ENCODE measurements at places on chromosomes 11 and 22.
A peak's percentile ranks its signal among the peaks of the same experiment; 100 is the strongest.

- no peak for DNase-seq
Observed at GRCh38 chr11:64771861-64772260, 6.5 kb downstream of the SF1 start.

DNA sequence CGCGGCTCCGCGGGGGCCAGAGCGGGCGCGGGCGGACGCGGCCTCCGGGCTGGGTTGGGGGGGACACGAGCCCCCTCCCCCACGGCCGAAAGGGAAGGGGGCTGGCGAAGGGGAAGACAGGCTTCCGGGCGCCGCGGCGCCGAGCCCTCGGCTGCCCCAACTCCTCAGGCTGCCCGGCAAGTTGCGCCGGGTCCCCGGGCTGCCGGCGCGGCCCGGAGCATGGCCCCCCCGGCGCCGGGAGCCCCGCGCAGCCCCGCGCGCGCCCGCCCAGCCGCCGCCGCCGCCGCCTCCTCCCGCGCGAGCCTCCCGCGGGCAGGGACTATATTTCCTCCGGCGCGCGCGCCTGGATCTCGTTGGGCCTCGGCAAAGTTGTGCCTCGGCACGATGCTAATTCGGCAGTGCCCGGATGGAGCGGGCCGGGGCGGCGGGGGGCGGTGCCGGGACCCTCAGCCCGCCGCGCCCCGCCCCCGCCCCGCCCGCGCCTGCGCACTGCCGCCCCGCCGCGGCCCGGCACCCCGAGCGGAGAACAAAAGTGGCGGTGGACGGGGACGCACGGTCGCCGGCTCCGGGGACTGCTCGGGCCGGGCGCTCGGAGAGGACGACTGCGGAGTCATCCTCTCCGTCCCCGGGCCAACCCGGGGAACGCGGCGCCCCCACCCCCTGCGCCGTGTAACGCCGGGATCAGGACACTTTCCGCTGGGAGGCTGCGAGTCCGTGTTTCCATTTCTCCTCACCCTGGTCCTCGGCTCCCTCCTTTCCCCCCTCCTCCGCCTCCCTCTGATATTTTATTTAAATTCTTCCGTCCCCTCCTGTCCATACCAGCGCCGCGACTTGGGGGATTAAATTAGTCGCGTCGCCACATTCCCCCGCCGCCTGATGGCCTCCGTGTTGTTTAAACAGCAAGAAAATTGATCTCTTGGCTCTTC is at the start of gene PHF21B:
TSS of gene PHF21B (minus strand) at position 400 of the 926 bp plus-strand sequence. CDS start 456 bp downstream, outside the sequence.
- no peak for DNase-seq

DNA sequence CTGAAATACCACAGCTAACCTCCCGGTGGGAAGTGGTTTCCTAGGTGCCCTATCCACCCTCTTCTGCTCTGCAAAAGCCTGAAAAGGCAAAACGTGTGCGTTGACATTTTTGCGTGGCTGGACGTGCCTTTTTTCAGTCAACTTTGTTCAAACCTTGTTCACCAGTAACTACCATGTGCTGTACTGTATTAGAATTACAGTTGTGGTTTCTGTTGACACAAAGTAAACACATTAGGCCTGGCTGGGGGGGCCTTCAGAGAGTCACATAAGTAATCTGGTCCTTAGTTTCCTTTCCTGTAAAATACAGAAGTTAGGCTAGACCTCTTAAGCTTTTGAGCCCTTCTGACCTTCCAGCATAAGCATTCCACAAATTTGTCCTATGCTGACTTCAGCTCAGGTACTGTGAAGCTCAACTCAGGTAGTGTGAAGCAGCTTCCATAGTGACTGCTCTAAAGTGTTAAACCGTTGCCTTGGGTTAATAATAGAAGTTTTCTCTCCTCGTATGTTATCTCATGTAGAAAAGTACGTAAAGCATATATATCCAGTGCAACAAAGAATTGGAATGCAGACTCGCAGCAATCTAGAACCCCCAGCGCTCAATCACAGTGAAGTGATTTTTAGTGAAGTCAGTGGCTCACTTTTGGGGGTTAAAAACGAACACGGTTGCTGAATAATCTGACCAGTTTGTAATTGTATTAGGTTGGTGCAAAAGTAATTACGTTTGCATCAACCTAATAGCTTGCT is 1.8 kb downstream of the EWSR1 start:
- peak; percentile 28 for DNase-seq

DNA sequence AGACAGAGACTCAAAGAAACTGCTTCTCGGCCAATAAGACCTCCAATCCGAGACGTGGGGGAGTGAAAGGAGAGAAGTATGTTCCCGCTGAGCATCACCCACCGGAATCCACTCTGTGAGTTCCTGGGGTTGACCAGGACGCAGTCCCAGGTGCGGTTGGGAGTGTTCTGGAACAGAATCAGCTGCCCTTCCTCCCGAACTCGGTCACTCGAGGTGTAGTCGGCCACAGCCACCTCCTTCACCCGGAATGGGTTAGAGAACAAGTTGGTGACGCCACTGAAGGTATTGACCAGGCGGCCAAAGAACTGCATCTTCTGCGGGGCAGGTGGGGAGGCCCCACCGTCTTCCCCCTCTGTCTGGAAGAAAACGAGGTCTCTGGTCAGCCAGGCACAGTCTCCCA is 12.5 kb downstream of the PLA2G6 start:
- no peak for DNase-seq

DNA sequence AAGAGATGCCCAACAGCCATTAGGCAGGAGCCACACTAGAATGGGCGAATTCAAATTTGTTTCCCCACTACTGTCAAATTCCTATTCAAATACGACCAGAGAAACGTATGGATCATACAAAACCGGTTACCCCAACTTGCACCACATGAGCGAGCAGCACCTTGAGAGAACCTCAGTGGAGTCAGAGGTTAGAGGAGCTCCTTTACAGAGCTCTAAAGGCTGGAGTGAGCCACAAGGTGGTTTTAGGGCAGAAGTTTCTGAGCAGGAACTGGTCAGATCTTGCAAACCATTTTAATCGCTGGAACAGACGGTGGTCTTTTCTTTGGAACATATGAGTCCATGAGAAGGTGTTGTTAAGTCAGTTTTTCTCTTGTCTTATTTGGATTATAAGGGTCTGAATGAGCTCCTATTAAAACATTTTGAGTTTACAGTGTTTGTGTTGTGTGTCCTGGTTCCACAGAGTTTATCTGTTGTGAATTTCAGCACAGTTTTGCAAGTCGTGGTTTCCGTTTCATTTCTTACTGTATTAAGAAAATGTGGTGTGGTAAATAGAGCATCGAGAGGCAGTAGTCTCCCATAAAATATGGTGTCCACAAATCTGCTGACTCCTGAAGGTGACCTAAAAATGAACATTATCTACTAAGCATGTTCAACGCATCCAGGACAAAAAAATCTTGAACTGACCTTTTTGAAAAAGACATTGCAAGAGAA is 471.7 kb downstream of the NTM start:
- DNase-seq: no peak

- no peak for DNase-seq
Observed at GRCh38 chr22:39468487-39469325, 11.9 kb downstream of the MGAT3 start.
